ENCODE measurements at places on chromosomes 12 and 14.

DNA sequence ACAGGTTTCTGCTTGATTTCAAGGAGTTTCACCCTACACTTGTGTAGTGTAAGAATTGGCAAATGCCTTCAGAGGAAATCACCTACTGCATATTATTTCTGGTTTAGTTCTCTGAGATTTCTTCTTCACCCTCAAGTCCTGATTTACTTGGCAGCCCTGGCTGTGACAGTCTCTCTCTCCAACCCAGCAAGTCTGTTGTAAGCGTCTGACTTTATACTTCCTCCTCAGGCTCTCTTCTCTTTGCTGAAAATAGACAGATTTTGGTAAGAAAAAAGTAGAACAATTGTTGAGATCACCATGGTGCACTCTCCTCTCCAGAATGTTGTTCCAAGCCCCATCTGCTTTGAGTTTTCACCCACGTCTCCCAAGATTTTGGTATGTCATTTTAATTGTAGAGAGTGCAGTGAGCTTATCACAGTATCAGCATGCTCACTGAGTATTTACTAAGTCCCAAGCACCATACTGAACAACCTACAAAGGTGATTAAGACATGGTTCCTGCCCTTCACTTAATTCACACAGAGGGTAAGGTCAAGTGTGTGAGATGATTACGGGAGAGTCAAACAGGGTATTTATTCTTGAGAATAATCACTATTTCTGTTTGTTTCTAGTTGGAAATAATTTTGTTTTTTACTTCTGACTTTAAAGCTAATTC lies 148.7 kb downstream of the MDGA2 start:
- DNase-seq: no peak

DNA sequence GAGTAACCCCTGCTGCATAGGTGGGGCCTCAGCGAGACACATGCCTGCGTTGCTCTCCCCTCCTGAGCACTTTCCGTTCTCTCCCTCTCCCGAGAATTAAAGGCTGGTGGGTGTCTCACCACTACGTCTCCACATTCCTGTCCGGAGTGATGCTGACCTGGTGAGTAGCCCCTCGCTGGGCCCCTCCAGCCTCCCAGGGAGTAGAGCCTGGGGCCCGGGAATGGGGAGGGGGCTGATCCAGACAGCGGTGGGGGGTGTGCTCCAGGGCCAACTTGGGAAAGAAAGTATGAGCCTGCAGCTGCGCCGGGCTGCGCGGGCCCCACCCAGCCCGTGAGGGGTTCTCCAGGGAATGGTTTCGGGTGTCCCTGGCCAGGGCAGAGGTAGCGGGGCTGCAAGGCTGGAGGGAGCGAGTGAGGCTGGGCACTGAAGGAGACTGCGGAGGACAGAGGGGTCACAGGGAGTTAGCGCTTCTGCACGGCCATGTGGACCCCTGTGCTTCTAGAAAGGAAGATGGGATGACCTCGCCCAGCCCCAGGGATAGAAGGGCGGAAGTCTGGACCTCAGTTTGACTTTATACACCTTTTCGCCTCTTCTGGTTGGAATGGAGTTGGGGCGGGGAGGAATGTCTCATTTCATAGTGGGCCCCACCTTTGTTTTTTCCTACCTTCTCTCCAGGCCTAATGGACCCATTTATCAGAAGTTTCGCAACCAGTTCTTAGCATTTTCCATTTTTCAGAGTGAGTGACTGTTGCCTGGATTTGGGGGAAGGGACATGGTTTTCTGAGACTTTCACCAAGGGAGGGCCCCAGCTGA lies 22.5 kb downstream of the RHOF start:
- no peak for DNase-seq

DNA sequence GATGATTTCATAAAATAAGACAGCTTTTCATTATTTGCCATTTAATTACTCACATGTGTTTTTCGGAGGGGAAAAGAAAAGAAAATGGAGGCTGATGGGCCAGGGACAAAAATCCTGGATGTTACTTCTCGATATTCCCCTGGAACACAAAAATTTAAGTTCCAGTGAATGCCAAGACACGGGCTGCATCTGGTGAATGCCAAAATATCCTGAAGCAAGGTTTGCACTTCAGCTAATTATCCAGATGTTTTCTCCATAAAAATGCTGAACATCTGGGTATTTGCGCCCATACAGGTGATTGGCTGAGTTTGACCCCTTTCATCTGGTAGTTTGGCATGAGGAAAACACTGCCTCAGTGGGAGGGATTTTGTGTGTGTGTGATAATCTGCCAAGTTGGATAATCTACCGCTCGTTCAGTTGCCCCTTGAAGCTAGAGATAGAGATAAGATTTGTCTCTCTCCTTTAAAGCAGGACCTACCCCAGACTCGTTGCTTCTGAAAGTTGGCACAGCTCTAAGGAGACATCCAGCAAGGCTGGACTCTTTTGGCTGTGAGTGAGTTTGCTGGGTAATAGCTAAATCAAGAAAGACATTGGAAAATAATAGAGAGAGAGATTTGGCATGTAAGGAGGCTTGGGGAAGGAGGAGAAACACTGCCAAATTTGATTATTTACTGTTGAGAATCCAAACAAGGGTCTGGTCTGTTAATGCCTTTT lies 390.0 kb downstream of the EGLN3 start:
- DNase-seq: no peak

DNA sequence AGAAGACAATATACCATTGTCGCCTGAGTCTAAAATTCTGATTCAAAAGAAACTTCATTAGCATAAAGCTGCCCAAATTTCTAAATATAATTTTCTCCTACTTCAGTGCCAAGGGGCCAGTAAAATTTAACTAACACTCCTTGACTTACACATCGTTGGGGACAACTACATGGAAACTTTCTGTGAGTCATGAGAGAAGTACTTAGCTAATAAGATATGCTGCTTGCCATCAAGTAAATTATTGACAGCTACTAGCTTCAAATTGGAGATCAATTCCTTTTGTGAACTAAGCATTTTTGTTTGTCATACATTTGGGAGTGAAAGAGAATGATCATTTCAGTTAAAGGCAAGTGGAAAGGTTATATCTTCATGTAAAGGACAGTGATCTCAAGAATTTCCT lies 373.3 kb downstream of the MDGA2 start:
- DNase-seq: no peak

DNA sequence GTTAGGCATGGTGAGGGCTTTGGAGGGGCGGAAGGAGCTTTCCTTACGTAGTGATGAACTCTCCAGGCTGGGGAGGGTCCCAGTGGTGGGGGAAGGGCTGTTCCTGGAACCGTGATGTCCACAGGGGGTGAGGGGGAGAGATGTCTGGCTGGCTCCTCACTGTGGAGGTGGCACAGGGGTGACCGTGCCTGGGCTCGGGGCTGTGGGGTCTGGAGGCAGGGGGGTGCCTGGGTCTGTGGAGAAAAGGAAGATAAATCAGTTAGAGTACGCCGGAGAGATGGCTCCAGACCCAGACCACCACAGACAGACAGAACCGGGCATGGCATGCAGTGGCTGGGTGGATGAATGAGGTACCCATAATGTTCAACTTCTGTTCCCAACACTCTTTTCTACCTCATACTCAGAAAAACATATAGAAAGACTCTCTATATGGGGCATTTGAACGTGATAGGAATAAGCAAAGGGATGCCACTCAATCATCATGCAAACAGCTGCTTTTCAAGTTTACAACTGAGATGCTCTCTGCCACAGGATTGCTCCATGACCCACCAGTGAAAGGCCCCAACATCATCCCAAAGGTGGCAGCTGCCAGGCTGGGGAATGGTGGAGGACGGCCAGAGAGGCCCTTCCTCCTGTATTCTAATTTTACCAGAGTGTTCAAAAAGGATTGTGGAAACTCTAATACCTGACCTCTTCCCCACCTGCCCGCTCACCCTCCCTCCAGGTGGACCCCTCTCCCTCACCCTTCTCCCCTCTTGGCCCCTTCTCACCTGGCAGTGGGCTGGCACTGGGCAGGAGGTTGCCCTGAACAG lies 5.6 kb downstream of the MYL6 start:
- DNase-seq: no peak

Data from Panc1 (cell line).